ENCODE measurements at places on chromosomes 2 and 18.

- no peak for DNase-seq
Measured at GRCh38 chr2:218228366-218229090, 11.5 kb downstream of the ARPC2 start.

DNA sequence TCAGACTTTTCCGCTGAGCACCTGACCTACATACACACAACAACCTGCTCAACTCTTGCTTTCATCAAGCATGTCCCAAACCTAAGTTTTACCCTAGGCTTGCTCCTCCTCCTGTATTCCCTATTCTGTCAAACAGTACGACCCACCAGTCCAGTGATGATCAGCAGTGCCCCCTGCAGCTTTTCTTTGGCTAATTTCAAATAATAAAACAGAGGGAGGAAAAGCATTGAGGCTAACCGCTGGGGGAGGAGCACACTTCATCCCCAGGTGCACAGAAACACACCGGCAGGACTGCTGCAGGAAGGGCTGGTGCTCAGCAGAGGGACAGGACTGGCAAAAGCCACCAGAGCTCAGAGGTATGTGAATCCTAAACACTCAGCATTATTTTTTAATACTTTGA lies 21.2 kb downstream of the E2F6 start:
- peak; percentile 11 for DNase-seq

GRCh38 chr2:216133397-216133796 lies 24.2 kb downstream of the XRCC5 start:
- DNase-seq: no peak

GRCh38 chr2:230643576-230644291 lies 68.9 kb upstream of the CAB39 start:
- no peak for DNase-seq

GRCh38 chr2:241000831-241001321 lies 2.5 kb downstream of the SNED1 start:
- no peak for DNase-seq

GRCh38 chr2:212227755-212228154 lies 310.8 kb downstream of the ERBB4 start:
- DNase-seq: peak; percentile 85

GRCh38 chr18:49681387-49681786 lies 119.5 kb downstream of the LIPG start:
- no peak for DNase-seq

- no peak for DNase-seq
Measured at GRCh38 chr18:73101977-73102376, 234.2 kb upstream of the NETO1 start.

GRCh38 chr18:524466-524865 lies 24.0 kb upstream of the COLEC12 start:
- no peak for DNase-seq

DNA sequence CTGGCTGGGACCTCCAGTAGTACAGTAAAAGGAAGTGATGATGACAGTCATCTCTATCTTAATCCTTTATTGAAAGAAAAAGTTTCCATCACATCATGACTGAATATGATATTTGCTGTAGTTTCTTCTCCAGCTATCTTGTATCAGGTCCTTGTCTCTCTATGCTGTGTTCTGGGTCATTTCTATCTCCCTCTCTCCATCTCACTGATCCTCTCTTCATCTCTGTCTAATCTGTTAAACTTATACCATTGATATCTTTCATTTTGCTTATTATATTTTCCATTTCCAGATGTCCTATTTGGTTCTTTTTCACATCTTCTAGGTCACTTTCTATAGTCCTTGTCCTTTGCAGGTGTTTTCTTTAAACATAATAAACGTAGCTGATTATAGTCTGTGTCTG lies 12.3 kb downstream of the CYS1 start:
- DNase-seq: no peak

DNA sequence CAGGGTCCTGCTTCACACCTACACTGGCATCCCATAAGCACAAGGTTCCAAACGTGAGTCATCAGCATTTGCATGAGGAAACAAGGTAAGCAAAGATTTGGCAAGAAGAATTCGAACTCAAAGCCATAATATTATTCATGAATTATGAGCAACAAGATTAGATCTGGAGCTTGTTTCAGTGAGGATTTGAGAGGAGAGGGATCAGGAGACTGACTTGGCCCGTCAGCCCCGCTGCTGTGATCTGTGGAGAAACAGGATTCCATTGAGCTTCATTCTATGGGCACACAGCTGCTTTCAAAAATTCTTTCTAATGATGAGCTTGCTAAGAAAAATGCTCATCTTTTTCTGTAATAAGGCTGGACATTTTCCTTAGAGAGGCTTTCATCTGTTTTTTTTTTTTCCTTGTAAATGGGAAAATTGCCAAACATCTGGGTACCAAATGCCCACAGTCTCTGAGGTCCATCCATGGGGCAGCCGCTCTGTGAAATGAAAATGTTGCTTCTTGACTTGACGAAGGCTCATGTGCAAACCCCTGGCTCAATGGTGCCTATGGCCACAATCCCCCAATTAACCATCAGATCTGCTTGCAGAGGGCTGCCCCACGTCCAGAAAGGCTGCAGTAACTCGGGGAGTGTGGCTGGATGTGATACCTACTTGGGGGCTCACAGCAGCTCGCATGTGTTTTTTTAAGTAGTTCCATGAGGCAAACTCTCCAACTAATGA lies 179.3 kb downstream of the TMEM18 start:
- DNase-seq: no peak

GRCh38 chr18:33817096-33817495 lies 239.1 kb downstream of the ASXL3 start:
- DNase-seq: no peak

DNA sequence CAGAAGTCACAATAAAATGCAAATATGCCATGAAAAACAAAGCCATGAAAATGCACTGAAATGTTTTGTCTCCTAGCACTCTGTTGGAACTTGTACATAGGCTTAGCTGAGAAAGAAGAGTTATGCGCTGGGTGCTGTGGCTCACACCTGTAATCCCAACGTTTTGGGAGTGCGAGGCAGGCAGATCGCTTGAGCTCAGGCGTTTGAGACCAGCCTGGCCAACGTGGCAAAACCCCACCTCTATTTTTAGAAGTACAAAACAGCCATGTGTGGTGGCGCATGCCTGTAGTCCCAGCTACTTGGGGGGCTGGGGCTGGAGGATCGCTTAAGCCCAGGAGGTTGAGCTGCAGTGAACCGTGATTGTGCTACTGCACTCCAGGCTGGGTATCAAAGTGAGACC lies 39.9 kb downstream of the IRS1 start:
- DNase-seq: no peak

GRCh38 chr2:218756599-218757377 lies 25.2 kb upstream of the CYP27A1 start:
- DNase-seq: no peak

GRCh38 chr18:80191264-80191663 lies 56.0 kb downstream of the PARD6G start:
- no peak for DNase-seq

GRCh38 chr2:27920148-27920885 lies 29.8 kb downstream of the BABAM2 start:
- DNase-seq: no peak

- no peak for DNase-seq
Measured at GRCh38 chr18:27894746-27895145, 282.2 kb downstream of the CDH2 start.

DNA sequence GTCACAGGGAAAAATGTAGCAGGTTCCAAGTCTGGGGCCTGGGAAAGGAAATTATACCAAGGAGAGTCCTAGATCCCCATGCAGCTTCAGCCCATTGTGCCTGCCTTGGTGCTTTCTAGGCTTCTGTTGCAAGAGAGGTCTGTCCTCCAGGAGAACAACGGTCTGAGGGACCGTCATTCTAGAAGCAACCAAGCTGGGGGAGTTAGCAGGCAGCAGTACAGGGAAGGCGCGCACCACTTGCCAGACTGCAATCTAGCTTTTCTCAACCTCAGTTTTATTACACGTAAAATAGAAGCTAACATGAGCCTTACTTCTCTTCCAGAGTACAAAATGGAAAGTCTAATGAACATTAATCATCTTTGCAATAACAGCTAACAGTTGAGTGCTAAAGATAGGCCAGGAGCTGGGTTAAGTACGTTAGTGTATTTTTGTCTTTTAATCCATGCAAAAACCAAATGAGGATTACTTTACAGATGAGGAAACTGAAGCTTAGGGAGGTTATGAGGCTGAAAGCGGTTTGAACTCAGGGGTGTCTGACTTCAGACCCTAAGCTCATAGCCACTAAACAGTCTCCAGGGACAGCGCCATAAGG lies 1.9 kb downstream of the TCF23 start:
- DNase-seq: no peak

GRCh38 chr18:11741505-11742145 lies 52.6 kb downstream of the GNAL start:
- DNase-seq: no peak

DNA sequence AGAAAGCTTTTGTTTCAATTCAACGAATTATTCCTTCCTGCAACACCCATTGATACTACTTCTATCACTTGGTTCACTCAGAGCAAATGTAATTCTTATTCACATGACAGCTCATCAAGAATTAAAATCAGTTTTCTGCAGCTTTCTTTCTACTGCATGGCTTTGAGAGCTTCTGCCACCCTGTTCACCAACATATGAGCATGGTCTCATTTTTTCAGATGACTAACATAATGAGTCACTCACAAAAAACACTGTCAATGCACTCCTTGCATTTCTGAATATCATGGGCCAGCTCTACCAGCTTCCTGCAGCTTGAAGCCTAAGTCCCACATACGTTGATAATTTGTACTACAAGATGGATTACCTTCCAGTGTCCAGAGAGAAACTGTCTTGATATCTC lies 342.9 kb downstream of the LRATD1 start:
- DNase-seq: no peak

- DNase-seq: peak; percentile 42
Measured at GRCh38 chr2:236352761-236353593, 88.8 kb upstream of the ASB18 start.

DNA sequence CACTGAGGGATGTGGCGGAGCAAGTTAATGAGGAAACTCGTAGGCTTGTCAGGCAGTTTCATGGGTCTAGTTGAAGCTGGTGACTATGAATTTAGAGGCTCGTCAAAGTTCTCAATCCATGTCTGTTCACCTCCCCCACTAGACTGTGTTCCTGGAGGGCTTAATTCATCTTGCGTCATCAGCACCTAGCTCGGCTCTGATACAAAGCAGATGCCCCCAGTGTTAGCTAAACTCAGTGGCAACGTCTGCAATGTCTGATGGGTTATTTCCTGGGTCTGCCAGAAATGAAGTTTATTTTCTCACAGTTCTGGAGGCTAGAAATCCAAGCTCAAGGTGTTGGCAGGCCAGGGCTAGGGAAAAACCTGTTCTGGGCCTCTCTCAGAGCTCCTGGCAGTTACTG lies 140.6 kb downstream of the PID1 start:
- no peak for DNase-seq

DNA sequence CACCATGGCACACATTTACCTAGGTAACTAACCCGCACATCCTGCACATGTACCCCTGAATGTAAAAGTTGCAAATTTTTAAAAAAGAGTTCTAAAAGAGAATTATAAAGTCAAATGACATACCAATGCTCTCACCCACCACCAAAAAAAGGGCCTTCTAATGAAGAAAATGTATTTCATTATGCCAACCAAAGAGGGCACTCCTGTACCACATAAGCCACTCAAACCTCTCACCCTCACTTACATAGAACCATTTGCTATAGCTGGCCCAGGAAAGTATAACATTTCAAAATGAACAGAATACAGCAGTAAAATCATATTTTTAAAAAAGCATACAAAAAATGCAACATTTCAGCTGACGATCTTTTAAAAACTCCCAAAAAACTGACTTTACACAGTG lies 241.5 kb upstream of the PKDCC start:
- no peak for DNase-seq

DNA sequence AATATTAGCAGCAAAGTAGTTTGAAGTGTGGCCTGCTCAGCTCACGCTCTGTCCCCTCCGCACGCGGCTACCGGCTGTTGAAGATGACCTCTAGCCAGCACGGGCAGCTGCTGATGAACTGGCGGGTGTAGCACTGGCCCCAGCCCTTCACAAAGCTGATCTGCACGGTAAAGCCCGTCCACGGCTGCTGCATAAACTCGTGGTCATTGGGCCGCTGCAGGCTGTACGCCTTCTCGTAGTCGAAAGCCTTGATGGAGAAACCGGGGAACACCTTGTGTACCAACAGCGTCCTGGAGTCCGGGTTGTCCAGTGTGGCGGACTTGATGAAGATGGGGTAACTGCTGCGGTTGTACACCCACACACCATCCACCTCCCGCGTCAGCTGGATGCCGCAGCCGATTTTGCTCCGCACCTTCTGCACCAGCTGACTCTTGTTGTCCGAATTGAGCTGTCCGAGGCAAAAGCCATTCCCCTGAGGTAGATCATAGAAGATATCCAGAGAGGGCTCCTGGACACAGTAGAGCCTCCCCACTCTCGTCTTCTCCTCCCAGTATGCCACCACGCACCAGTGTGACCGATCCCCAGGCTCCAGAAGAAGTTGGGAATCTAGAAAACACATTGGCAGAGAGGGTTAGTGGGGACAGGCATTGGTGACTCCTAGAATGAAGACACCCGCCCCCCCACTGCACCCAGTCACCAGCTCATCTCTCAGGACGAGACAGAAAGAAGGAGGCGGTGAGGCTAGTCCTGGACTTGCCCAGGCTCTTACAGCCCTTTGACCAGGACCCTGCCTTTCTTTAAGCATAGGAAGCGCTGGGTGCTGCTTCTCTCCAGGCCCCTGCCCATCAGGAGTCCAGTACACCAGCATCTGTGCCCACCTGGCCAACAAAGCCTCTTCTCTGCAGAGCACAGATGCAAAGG lies 29.2 kb downstream of the SMAD7 start:
- DNase-seq: no peak

GRCh38 chr2:45072862-45073237 lies 63.6 kb upstream of the SIX2 start:
- no peak for DNase-seq

GRCh38 chr2:149527998-149528755 lies 59.4 kb downstream of the MMADHC start:
- DNase-seq: no peak

DNA sequence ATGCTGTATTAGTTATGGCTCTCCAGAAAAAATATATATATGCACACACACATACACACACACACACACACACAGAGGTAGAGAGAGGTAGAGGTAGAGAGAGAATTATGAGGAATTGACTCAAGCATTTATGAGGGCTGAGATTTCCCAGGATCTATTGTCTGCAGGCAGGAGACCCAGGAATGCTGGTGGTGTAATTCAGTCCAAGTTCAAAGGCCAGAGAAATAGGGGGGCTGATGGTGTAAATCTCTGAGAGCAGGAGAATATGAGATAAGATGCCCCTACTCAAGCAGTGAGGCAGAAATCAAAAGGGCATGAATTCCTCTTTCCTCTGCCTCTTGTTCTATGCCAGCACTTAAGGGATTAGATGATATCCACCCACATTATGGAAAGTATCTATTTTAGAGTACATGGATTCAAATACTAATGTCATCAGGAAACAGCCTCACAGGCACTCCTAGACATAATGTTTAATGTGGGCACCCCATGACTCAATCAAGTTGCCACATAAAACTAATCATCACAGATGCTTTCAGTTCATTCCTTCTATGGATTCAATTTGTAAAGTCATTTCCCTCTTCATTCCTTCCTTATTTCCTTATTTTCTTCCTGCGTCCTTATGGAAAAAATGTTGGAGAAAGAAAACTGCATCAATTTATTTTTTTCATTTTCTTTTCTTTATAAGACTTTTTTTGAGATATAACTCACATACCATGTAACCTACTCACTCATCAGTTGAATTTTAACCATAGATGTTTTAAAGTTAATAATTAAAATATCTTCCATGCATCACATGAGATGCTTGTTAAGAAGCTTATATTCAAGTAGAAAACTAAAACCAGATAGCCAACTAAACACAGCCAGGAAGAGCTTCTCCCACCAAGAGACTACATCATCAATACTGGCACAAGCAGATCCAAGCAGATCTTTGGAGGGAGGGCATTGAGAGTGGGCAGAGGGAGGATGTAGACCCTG lies 406.2 kb downstream of the MBD2 start:
- no peak for DNase-seq

- DNase-seq: no peak
Measured at GRCh38 chr18:70276416-70277191, 12.2 kb upstream of the SOCS6 start.

All from NCI-H1694 treated with DMSO at 0.1 percent for 48 hours (cell line).